ENCODE measurements at places on chromosomes 2 and 18.

DNA sequence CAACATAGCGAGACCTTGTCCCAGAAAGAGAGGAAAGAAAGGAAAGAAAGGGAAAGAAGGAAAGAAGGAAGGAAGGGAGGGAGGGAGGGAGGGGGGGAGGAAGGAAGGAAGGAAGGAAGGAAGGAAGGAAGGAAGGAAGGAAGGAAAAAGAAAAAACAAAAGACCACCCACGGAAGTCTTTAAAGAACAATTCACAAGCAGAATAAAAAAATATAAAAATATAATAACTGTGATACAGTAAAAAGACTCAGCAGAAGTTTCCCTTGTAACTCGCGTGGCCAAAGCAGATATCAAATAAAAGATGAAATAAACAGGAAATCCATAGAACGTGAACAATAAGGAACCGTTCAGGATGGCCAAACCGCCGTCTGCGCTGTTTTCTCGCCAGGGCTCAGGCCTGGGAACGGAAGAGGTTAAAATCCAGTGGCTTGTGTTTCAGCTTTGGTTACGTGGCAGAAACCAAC is 1.2 kb upstream of the SLC1A4 start:
- DNase-seq: no peak

- DNase-seq: no peak
Measured at GRCh38 chr2:8289111-8289510, 392.7 kb upstream of the ID2 start.

DNA sequence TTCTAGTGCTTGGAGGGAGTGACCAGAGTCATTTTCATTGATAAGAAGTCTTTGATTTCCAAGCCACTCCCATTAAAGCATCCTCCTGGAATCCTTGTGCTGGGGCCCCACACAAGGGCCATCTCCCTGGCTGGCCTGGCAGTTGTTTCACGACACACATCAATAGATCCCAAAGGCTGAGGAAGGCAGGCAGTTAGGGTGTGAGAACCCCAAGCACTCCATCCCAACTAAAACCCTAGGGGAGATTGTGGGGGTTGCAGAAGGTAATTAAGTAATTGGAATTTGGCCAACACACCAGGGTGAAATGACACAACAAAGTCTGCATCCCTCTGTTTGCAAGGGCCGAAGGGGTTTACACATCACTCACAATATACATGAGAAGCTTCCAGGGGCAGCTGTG is 578.1 kb upstream of the SYT4 start:
- DNase-seq: no peak

DNA sequence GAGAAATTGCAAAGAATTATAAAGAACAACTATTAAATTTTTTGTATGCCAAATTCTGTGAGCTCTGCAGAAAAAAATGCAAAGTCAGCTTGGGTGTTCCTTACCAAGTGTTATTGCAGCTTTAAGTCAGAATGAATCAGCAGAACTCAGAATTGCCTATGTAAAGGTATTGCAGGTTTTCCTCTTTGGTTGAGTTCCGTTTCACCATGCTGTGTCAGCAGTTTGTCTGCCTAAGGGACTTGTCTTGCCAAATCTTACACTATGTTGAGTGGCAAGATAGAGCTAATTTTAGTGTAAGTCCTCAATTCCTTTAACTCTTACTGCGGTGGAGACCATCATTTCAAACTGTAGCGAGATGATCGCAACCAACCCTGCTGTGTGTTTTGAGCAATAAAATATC is 38.8 kb downstream of the ADAM23 start:
- DNase-seq: no peak

DNA sequence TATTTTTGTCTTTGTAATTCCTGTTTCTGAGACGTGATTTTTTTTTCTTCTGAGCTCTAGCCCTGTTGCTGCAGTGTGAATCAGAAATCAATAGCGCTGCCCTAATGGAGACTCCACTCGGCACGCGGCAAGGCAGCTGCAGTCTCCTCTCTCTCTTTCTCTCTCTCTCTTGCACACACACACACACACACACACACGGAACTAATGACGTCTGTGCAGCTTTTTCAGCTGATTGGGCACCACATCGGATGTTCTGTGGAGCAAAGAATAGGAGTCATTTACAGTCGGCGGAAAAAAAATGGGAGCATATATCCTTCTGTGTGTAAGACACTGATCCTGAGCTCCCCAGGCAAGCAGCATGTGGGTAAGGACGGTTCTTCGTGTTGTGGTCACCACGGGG is 2.0 kb upstream of the MYT1L start:
- DNase-seq: no peak

DNA sequence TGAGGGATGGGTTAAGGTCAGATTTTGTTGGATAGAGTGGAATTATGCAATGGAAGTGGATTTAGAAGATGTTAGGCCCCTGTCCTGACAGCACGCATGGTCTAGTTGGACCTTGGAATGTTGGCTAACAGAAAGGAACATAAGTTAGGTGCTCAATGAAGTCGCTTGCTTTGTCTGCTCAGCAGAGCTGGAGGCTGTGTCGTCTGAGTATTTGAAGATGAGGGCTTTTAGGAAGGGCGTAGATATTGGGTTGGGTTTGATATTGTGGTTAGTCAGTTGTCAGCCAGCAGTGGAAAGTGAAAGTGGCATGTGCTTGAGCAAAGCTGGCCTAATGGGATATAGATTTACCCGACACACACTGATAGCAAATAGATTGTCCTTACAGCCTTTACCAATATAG is 239.3 kb downstream of the PRKCE start:
- DNase-seq: no peak

DNA sequence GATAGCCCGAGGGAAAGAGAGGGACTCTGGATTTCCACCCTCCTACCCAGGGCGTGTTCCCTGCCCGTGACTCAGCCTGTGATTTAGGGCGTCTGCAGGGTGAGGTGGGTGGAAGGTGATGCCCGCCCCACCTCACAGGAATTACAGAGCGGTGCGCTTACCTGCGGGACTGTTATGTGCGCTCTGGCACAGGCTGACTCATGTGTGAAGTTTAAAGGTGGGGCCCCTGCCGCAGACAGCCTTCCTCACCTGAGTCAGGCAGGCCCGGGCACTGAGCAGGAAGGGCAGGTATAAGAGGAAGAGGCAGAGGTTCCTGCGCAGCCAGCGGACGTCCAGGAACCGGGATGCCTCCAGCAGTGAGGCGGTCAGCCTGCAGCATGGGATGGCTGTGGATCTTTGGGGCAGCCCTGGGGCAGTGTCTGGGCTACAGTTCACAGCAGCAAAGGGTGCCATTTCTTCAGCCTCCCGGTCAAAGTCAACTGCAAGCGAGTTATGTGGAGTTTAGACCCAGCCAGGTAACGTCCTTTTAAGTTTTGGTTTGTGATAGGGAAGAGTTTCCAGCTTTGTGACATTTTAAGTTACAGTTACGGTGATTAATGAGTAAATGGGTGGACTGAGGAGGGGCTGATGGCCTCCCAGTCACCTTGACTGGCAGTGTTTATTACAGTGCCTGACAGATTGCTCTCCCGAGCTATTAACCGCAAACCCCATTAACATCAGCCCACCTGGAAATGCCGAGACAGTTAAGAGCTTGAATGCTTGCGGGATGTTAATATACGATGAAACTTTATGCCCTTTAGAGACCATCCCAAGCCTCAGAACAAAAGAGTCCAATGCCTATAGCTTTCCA is 141.6 kb upstream of the TTC39C start:
- DNase-seq: peak; percentile 26

- DNase-seq: no peak
Measured at GRCh38 chr2:161312996-161313395, 4.8 kb downstream of the PSMD14 start.

GRCh38 chr2:96264656-96265348 is 995 bp downstream of the TMEM127 start:
- peak; percentile 54 for DNase-seq

DNA sequence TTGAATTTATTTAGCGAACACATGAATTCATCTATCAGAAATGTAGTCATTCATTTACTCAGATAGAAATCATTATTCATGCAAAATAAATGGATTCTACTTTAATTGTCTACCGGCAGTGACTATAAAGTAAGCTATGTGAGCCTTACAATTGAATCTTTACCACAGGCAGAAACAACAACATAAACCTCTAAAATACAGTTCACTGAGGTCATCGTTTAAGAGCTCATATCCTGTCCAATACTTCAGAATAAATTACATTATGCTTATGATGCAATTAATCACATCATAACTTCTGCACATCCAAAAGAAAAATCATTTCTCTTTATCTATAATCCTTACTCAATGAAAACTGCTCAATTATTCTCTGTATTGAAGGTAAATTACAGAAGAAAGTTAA is 244.7 kb downstream of the HNMT start:
- no peak for DNase-seq

DNA sequence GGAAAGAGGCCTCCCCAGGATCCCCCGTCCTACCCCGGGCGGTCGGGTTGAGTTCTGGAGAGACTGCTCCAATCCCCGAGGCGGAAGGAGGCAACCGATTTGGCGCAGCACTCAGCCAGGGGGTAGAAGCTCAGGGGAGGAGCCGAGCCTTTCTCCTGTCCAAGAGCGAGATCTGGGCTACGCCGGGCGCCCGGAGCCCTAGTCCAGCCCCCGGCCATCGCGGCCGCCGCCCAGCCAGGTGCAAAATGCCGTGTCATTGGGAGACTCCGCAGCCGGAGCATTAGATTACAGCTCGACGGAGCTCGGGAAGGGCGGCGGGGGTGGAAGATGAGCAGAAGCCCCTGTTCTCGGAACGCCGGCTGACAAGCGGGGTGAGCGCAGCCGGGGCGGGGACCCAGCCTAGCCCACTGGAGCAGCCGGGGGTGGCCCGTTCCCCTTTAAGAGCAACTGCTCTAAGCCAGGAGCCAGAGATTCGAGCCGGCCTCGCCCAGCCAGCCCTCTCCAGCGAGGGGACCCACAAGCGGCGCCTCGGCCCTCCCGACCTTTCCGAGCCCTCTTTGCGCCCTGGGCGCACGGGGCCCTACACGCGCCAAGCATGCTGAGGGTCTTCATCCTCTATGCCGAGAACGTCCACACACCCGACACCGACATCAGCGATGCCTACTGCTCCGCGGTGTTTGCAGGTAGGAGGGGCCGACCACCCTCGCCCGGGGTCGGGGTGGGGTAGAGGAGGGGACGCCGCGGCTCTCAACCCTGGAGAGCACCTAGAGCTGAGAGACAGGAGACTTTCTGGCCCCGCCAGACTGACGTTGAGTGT is at the start of gene DYSF:
TSS of gene DYSF (plus strand) at position 158 of the 817 bp plus-strand sequence.
- DNase-seq: no peak

GRCh38 chr2:70991742-70992141 is 2.9 kb downstream of the TEX261 start:
- no peak for DNase-seq

GRCh38 chr2:112813280-112813966 is 23.2 kb downstream of the IL1B start:
- no peak for DNase-seq

DNA sequence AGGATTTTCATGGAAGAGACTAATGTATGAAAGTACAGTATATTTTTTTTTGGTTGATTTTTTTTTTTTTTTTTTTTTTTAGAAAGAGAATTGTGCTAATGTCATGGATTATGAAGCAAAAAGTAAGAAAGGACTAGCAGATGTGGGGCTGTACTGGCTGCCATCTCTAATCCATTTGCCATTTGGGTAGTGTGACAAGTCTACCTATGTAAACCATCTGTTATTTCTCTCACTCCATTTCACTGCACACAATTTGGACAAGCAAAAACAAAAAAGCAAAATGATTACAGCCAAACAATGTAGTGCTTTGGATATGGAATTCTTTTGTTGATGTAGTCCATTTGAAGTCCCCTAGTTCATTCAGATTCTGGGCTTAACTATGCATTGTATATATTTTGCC is 1355.4 kb downstream of the LRP1B start:
- no peak for DNase-seq

- DNase-seq: no peak
Measured at GRCh38 chr2:85844486-85844885, 44.3 kb downstream of the ST3GAL5 start.

DNA sequence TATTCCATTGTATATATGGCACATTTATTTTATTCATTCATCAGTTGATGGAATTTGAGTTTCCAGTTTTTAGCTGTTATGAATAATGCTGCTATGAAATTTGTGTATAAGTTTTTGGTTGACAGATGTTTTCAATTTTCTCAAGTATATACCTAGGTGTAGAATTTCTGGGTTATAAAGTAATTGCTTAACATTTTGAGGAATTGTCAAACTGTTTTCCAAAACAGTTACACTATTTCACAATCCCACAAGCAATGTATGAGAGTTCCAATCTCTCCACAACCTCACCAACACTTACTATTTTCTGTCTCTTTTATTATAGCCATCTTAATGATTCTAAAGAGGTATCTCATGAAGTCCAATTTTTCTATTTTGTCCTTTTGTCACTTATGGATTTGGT is 12.5 kb upstream of the WDSUB1 start:
- no peak for DNase-seq

- DNase-seq: no peak
Measured at GRCh38 chr2:241268716-241269445, 46.6 kb downstream of the HDLBP start.

DNA sequence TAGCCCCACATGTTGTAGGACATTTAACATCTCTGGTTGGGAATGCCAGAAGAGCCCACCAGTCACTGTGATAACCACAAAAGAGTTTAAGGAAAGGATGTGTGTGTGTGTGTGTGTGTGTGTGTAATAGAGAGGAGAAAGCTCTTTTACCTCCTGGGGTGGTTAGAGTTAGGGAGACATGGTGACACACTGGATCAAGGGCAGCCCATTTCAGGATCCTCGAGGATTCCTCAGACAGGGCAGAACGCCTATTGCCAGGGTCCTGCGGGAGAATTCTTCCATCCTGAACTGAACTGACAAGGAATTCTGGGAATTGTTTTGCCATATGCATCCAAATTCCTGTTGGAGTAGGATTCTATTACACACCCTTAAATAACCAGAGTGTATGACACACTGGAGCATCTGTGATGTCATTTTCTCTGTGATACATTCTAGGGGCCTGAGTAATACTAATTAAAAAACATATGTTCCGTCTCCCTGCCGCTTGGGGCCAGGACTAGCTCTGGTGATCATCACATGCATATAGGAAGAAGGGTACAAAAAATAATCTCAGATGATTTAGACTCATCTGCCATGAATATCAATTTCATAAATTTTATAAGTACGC is 156.4 kb upstream of the MMADHC start:
- DNase-seq: no peak

- DNase-seq: no peak
Measured at GRCh38 chr18:80229363-80229762, 18.0 kb downstream of the PARD6G start.

GRCh38 chr2:234403074-234403473 is 93.8 kb downstream of the ARL4C start:
- DNase-seq: no peak

DNA sequence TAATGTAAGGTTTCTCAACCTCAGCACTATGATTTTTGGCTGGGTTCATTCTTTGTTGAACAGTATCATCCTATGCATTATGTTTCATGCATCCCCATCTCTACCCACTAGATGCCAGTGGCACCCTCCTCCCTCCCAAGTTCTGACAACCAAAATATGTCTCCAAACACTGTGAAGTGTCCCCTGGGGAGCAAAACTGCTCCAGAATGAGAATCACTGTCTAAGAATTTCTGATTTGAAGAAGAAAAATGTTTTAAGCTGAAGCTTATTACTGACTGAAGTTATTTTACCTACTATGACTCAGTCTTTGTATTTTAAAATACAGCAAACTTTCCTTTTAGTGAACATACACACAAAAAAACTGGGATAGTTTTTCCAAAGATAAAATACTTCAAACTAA is 3.4 kb downstream of the THADA start:
- no peak for DNase-seq

GRCh38 chr2:1594123-1594372 is 150.3 kb downstream of the PXDN start:
- DNase-seq: no peak

- DNase-seq: no peak
Measured at GRCh38 chr2:118296663-118297062, 208.4 kb downstream of the INSIG2 start.

GRCh38 chr2:150495993-150496627 is 8.6 kb upstream of the RND3 start:
- DNase-seq: no peak

All from stimulated activated naive CD8-positive, alpha-beta T cell treated with anti-CD3 and anti-CD28 coated beads, Interleukin-15, Interleukin-2, amounts not matched to agents 100 U/mL and 50 U/mL, for 24 hours (primary cell).